ENCODE measurements at places on chromosomes 1 and 21. TPM values are rescaled to one million over a fixed set of nuclear protein-coding genes. Genes with fewer than 3 reads are reported as not detected.

DNA sequence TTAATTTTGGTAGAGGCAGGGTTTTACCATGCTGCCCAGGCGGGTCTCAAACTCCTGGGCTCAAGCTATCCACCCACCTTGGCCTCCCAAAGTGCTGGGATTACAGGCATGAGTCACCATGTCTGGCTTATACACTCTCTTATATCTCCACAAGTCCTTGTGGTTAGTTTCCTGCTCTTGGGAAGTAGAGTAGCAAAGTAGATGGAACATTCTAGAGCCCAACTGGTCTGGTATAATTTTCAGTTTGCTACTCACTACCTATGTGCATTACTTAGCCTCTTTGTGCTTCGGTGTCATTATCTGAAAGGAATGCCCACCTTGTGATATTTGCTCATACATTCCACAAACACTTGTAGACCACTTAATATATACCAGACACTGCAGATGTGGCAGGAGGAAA, 96.6 kb upstream of the IPO9 start:
- H3K4me1 ChIP-seq: no peaks in the 10 kb centered on the region
- no peak overlapping the region for H3K4me3 ChIP-seq
- no peak for DNase-seq

DNA sequence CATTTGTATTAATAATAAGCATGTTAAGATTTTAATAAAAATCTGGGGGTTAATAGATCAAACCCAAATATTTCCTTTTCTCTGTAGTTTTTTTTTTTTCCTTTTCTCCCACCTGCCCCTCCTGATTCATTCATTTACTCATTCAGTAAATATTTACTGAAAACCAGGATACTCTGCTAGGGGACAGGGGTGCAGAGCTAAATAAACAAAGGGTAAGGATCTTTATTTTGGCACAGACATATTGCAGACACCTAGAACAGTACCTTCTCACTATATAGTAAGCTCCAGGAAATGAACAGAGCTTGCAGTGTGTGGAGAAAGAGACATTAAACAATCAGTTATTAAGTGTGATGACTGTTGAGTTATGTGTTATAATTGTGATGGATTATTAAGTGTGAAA, 60.9 kb downstream of the AK5 start:
- H3K36me3 ChIP-seq: no peaks in the 10 kb centered on the region
- H3K27me3 ChIP-seq: no peaks in the 10 kb centered on the region
- peak overlapping the region; percentile 25 for H3K27ac ChIP-seq
- no peaks in the 10 kb centered on the region for H3K4me1 ChIP-seq

- DNase-seq: no peak
- H3K36me3 ChIP-seq: no peaks in the 10 kb centered on the region
- peaks cover 17% of the 10 kb centered on the region for H3K4me1 ChIP-seq
- peak overlapping the region; percentile 94 for H3K27ac ChIP-seq
These were observed 933 bp downstream of the ANKRD34A start for GRCh38 chr1:145963265-145964019.

DNA sequence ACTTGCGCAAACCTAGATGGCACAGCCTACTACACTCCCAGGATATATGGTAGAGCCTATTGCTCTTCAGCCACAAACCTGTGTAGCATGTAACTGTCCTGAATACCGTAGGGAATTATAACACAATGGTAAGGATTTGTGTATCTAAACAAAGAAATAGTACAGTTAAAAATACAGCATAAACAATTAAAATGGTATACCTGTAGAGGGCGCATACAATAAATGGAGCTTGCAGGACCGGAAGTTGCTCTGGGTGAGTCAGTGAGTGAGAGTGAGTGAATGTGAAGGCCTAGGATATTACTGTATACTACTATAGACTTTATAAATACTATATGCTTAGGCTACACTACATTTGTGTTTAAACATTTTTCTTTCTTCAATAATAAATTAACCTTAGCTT, 99.3 kb downstream of the PLD5 start:
- H3K4me3 ChIP-seq: no peak overlapping the region
- H3K27me3 ChIP-seq: no peaks in the 10 kb centered on the region
- H3K4me1 ChIP-seq: no peaks in the 10 kb centered on the region
- no peak overlapping the region for H3K27ac ChIP-seq
- no peak for DNase-seq

DNA sequence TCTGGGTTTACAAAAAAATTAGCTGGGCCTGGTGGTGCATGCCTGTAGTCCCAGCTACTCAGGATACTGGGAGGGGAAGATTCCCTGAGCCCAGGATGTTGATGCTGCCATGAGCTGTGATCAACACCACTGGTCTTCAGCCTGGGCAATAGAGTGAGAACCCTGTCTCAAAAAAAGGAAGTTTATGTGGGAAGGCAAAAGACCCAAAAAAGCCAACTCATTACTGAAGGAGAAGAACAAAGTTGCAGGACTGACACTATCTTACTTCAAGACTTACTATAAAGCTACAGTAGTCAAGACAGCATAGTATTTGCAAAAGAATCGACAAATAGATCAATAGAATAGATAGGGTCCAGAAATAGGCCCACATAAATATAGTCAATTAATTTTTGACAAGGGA, 9.2 kb upstream of the PTGS2 start:
- H3K4me1 ChIP-seq: no peaks in the 10 kb centered on the region
- H3K4me3 ChIP-seq: no peak overlapping the region
- H3K36me3 ChIP-seq: no peaks in the 10 kb centered on the region
- no peaks in the 10 kb centered on the region for H3K27me3 ChIP-seq

DNA sequence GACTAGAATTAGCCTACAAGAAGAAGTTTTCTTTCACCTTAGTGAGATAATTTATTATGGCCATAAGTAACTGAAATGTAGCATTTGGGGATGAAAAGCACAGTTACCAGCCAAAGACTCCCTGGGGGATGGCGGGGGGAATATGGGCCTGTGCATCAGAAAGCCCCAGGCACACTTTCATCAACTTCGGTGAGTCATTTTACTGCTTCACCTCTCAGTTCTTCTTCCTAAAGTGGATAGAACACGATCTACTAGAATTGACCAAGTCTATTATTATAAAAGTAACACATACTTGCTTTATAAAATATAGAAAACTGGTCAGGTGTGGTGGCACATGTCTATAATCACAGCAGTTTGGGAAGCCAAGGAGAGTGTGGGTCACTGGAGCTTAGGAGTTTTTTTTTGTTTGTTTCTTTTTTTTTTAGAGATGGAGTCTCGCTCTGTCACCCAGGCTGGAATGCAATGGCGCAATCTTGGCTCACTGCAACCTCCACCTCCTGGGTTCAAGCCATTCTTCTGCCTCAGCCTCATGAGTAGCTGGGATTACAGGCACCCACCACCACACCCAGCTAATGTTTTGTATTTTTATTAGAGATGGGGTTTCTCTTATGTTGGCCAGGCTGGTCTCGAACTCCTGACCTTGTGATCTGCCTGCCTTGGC, 141.8 kb downstream of the ZZZ3 start:
- H3K36me3 ChIP-seq: no peaks in the 10 kb centered on the region
- DNase-seq: no peak
- no peaks in the 10 kb centered on the region for H3K27me3 ChIP-seq
- no peak overlapping the region for H3K27ac ChIP-seq
- no peaks in the 10 kb centered on the region for H3K4me1 ChIP-seq

GRCh38 chr1:154765970-154766369, 104.1 kb downstream of the KCNN3 start:
- H3K4me3 ChIP-seq: no peak overlapping the region
- no peak for DNase-seq
- H3K27ac ChIP-seq: no peak overlapping the region
- no peaks in the 10 kb centered on the region for H3K27me3 ChIP-seq
- no peaks in the 10 kb centered on the region for H3K4me1 ChIP-seq
- no peaks in the 10 kb centered on the region for H3K36me3 ChIP-seq

DNA sequence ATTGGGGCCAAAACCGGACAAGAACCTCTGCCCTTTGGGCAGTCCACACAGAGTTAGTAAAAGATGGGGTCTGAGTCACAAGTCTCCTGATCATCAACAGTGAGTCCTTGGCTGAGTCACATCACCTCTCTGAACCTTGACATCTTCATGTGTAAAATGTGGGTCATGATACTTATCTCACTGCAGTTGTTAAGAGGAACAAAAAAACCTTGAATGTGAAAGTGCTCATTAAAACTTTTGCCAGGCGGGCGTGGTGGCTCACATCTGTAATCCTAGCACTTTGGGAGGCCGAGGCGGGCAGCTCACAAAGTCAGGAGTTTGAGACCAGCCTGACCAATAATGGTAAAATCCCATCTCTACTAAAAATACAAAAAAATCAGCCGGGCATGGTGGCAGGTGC, 15.7 kb downstream of the S100A16 start:
- H3K4me3 ChIP-seq: no peak overlapping the region
- no peaks in the 10 kb centered on the region for H3K4me1 ChIP-seq
- H3K27ac ChIP-seq: no peak overlapping the region
- H3K27me3 ChIP-seq: no peaks in the 10 kb centered on the region
- no peaks in the 10 kb centered on the region for H3K36me3 ChIP-seq
- DNase-seq: no peak

GRCh38 chr1:20903437-20903836, 116.3 kb upstream of the HP1BP3 start:
- no peak overlapping the region for H3K27ac ChIP-seq
- no peak overlapping the region for H3K4me3 ChIP-seq
- no peaks in the 10 kb centered on the region for H3K4me1 ChIP-seq
- DNase-seq: no peak
- H3K27me3 ChIP-seq: no peaks in the 10 kb centered on the region

DNA sequence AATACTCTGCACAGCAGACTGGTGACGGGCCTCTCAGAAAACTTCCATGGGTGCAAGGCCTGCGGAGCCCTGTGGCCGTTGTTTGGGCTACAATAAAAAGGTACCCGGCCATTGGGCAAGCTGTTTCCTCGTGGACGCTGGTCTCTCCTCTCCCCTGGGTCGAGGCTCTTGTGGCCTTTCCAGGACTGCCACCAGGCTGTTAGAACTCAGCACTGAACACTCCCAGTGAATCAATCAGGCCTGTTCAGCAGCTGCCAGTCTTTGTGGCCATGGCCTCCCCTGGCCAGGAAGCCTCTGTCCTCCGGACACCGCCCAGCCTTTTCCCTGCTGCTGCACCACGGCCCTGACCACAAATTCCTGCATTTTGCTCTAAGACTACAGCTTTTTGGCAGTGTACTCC, 33.0 kb upstream of the ACTRT2 start:
- no peaks in the 10 kb centered on the region for H3K4me1 ChIP-seq
- no peaks in the 10 kb centered on the region for H3K27me3 ChIP-seq
- no peaks in the 10 kb centered on the region for H3K36me3 ChIP-seq

DNA sequence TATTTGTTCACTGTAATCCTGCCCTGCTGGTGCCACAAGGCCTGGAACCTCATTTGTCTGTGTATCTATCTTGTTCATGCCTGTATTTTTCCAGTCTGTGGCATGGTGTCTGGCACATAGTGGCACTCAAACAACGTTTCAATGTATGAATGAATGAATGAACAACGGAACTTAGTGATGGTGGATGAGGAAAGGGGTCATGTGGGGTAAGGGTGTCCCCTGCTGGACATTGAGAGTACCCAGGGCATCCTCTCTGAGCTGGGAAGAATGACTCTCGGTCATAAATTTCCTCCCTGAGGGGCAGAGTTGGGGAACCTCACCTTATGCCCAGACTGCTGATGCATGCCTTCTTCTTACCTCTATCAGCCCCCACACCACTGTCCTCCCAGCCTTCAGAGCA, 18.9 kb upstream of the ZNF683 start:
- H3K36me3 ChIP-seq: no peaks in the 10 kb centered on the region
- H3K27me3 ChIP-seq: no peaks in the 10 kb centered on the region
- no peak overlapping the region for H3K27ac ChIP-seq
- no peak overlapping the region for H3K4me3 ChIP-seq
- no peak for DNase-seq

DNA sequence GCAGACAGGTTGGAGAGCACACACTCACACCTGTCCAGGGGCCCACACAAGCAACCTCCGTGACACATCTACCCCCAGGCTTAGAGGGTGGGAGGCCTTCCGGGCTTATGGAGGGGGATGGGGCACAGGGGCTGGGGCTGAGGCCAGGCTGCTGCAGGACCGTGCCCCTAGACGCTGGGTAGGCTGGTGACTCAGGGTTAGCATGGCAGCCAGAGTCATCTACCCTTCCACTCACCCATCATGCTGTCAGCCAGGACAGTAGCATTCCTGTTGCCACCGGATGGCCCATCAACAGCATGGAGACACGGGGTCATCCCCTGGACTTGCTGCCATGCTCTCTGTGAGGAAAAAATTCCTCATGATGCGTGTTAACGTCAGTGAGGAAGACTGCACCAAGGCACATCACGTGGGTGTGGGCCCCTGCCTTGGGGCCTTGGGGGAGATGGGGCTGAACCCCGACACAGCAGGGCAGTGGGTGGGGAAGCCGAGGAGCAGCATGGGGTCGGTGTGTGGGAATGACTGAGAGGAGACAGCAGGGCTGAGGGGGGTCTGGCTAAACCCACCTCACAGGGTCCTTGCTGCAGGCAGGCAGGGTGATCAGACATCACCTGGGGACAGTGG, 52.8 kb downstream of the WNT9A start:
- no peaks in the 10 kb centered on the region for H3K36me3 ChIP-seq
- H3K27ac ChIP-seq: no peak overlapping the region
- peak; percentile 13 for DNase-seq
- no peaks in the 10 kb centered on the region for H3K27me3 ChIP-seq
- H3K4me3 ChIP-seq: no peak overlapping the region

- H3K27me3 ChIP-seq: no peaks in the 10 kb centered on the region
- no peak overlapping the region for H3K4me3 ChIP-seq
- H3K36me3 ChIP-seq: no peaks in the 10 kb centered on the region
- H3K27ac ChIP-seq: no peak overlapping the region
- DNase-seq: no peak
These were observed 118.5 kb upstream of the NGF start for GRCh38 chr1:115456441-115456961.

GRCh38 chr1:174166530-174167264, 7.4 kb downstream of the RABGAP1L start:
- H3K27me3 ChIP-seq: no peaks in the 10 kb centered on the region
- H3K36me3 ChIP-seq: peaks cover 3% of the 10 kb centered on the region

- no peak overlapping the region for H3K27ac ChIP-seq
- H3K4me1 ChIP-seq: no peaks in the 10 kb centered on the region
- H3K4me3 ChIP-seq: no peak overlapping the region
- no peaks in the 10 kb centered on the region for H3K36me3 ChIP-seq
- no peaks in the 10 kb centered on the region for H3K27me3 ChIP-seq
These were observed 13.1 kb upstream of the VAMP4 start for GRCh38 chr1:171754971-171755370.

DNA sequence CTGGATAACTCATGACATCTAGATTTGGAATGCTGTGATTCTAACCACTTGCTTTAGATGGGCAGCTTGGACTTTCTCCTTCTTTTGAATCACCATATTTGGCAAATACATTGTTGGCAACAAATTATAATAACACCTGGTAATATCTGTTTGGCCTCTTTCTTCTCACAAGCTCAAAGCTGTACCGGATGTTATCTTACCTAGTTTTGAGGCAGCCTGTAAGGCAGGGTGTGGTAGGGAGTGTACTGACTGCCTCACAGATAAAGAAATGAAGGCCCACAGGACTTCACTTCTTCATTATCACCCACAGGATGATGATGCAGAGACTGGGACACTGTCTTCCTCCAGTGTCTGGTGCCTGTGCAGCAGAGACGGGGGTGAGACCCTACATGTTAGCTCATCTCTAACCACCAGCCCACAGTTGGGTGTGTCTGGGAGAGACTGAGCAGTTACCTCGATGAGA, 28.5 kb downstream of the TUFT1 start:
- no peak overlapping the region for H3K4me3 ChIP-seq
- DNase-seq: no peak
- no peak overlapping the region for H3K27ac ChIP-seq
- no peaks in the 10 kb centered on the region for H3K36me3 ChIP-seq

C1orf52 gene
- 21.6 TPM for total RNA-seq

LAD1 gene
- 13.1 TPM for total RNA-seq

DCDC2B gene
- total RNA-seq: 0.33 TPM

C1orf226 gene
- 13.8 TPM for total RNA-seq

SPATA17 gene
- total RNA-seq: 0.59 TPM

Data from breast epithelium (tissue), 4 donors.